ENCODE measurements at places on chromosomes 2 and 18.

DNA sequence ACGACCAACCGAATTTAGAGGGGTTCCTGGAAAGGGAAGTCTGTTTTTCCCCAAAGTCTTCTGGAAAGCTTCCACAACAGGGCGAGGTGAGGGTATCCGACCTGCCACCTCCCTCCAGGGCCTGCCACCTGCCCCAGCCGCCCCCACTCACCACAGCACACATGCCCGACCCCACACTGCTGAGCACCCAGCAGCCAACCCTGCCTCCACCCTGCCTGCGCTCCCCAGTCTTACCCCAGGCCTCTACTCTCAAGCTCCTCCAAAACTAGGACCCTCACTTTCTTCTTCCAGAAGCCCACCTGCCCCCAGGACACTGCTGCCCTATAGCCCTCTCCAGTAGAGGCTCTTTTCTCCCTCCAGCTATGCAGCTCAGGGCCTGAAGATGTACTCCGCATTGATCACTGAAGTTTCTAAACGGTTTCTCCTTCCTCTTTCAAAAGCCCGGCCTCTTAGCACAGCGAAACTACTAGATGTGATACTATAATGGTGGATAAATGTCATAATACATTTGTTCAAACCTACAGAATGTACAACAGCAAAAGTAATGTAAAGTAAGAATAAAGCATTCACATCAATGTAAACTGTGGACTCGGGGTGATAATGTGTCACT is 128.8 kb upstream of the SLC1A4 start:
- DNase-seq, result no peak

DNA sequence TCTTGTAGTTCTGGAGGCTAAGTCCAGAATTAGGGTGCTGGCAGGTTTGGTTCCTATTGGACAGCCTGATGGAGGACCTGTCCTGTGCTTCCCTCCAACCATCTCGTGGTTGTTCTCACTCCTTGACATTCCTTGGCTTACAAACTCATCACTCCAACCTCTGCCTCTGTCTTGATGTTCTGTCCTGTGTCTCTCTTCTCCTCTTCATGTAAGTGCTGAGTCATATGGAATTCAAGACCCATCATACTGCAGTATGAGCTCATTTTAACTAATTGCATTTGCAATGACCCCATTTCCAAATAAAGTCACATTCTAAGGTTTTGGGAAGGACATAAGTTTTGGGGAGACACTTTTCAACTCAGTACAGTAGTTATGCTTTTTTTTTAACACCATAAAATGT is 374.7 kb downstream of the TRIB2 start:
- no peak for DNase-seq

GRCh38 chr2:238167761-238168160 is 9.0 kb downstream of the ERFE start:
- DNase-seq, result no peak

GRCh38 chr2:44716131-44716530 is 225.4 kb upstream of the SIX3 start:
- DNase-seq, result no peak

- DNase-seq, result no peak
Measured at GRCh38 chr2:166084301-166084700, 43.5 kb downstream of the SCN1A start.

All from NCI-H460 (cell line).